ENCODE measurements at places on chromosomes 4 and X.

GRCh38 chrX:98380106-98380505, 1496.4 kb downstream of the RPA4 start:
- no peak for DNase-seq

DNA sequence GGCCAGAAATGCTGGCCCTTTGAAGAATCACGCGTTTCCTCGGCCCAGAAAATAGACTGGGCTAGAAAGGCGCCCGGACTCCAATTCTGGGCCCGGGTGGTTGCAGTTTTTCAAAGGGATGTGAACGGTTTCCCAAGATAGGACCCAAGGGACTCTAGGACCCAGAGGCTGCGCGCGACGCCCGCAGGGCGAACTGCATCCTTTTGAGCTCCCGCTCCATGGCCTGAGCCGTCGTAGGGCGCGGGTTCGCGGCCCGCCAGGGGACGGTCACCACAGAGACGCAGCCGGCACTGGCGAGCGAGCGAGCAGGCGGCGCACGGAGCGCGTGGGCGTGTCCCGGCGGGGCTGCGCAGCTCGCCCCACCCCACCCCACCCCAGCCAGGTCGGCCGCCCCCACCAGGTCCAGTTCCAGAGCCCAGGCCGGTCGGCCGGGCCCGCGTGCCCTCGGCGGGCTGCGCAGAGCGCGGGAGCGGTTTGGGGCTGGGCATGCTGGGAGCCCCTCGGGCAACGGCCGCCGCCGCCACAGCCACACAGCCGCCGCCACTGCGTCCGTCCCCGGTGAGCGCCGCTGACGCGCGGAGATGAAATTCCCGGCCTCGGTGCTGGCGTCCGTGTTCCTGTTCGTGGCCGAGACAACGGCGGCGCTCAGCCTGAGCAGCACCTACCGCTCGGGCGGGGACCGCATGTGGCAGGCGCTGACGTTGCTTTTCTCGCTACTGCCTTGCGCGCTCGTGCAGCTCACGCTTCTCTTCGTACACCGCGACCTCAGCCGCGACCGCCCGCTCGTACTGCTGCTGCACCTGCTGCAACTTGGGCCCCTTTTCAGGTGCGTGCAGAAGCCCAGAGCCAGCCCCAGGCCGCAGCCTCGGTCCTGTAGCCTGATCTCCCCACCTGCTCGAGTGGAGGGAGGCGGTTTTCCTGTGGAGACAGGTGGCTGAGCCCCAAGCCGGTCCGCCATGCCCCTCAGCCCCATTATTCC, at the start of gene XK:
Gene XK, plus strand, starts transcription at position 411 of the 979 bp plus-strand sequence. Its CDS starts 171 bp downstream, at position 582.
- DNase-seq = peak; percentile 9

DNA sequence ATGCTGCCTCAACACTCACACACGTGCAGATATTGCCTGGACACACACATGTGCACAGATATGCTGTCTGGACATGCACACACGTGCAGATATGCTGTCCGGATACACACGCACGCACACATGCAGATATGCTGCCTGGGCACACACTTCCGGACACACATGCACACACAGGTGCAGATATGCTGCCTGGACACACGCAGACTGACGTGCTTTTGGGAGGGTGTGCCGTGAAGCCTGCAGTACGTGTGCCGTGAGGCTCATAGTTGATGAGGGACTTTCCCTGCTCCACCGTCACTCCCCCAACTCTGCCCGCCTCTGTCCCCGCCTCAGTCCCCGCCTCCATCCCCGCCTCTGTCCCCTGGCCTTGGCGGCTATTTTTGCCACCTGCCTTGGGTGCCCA, 14.7 kb downstream of the FGFRL1 start:
- peak; percentile 41 for DNase-seq

- DNase-seq = peak; percentile 15
Observed at GRCh38 chrX:139290310-139290709, 240.2 kb upstream of the F9 start.

DNA sequence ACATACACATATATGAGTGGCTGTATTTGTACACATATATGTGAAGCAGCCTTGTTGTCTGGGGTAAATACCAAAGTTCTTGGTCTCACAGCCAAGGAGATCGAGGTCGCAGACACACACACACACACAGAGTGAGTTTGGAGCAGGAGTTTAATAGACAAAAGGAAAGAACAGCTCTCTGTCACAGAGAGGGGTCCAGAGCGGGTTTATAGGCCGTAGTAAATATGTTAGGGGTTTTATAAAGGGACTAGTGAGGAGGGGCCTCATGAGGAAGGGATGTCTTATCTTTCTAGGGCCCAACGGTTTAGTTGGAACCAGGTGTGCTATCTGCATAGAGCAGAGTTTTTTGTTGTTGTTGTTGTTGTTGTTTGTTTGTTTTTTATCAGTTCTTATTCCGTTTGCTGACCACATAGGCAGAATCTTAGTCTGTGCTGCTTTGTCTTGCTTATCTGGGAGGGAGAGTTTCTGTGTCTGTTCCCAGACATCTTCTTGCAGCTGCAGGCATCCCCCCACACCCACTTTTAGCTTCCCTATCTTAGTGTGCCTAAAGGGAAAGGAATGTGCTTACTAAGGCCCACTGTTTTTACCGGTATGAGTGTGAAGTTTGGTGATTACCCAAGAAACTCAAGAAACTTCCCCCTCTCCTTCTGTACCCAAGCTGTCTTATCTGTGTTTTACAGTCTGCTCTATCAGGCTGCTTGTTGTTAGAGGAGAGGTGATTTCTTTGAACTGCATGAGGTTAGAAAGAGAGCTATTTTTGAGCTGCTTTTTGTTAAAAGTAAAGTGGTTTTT, 91.9 kb downstream of the TENT5D start:
- DNase-seq = no peak

GRCh38 chr4:3657902-3658529, 108.2 kb upstream of the ADRA2C start:
- DNase-seq = no peak

DNA sequence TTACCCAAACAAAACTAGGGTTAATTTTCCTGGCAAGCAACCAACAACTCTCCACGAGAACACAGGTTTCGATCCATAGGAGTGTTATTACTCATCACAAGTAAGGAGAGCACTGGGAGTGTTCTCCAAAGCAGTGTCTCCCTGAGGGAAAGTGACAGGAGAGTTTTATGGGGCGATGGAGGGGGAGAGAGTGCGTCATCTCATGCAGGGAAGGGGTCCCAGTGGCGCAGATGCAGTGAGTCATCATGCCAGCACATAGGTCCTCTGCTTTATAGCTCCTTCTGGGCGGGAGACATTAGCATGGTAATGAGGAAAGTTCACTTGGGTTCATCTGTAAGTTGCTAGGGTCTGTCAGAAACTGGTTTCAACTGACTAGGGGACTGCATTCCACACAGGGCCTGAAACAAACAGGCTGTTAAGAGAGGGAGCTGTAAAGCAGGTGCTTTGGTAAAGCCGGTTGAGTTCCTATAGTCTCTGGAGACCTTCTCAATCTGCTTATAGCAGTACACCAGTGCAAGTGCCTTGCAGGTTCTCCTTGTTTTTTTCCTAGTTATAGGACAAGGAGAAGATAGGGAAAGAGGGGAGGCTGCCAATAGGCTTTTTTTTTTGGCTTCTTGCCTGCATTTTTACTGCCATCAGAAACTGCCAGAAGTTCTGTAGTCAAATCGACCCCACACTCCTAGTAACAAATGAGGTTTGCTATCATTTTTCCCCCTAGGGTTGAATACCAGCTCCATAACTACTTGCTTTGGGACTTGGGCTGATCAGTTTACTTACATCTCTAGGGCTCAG, 12.8 kb upstream of the BOD1L1 start:
- no peak for DNase-seq

- DNase-seq = no peak
Observed at GRCh38 chr4:181793096-181793495, 450.1 kb upstream of the TENM3 start.

GRCh38 chrX:85026170-85026569, 22.5 kb downstream of the APOOL start:
- DNase-seq = no peak

DNA sequence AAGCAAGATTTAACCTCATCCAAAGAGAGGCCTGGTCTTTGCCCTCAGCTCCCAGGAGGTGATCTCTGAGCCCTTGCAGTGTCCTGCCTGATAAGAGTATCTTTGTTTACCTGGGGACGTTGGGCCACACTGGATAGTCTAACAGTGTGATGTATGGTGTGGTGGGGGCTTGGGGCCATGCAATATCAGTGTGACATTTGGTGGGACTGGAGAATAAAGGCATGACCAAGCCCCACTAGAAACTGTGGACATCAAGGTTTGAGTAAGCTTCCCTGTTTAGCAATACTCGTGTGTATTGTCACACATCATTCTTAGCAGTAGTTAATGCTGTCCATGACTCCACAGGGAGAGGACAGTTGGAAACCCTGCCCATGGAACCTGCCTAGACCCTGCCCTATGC, 34.4 kb downstream of the BBS12 start:
- no peak for DNase-seq

- no peak for DNase-seq
Observed at GRCh38 chrX:9462456-9462855, 2.4 kb upstream of the TBL1X start.

- DNase-seq = no peak
Observed at GRCh38 chr4:117821834-117822233, 212.5 kb upstream of the NDST3 start.

DNA sequence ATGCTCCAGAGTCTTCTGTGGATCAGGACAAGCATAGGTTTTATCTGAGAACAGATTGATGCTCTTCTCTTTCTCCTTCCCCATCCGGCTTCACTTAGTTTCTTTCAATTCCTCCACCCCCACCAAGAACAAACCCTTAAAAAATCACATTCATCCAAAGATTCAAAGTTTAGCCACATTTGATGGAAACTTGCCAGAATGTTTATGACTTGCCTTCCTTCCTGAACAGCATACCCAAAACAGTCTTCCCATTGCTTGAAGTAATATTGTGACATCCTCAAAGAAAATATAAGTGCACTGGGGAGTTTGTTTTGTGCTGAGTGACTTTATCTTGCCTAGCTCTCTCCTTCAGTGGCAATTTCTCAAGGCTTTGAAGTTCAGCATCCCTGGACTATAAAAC, 83.0 kb downstream of the MAGEB17 start:
- no peak for DNase-seq

DNA sequence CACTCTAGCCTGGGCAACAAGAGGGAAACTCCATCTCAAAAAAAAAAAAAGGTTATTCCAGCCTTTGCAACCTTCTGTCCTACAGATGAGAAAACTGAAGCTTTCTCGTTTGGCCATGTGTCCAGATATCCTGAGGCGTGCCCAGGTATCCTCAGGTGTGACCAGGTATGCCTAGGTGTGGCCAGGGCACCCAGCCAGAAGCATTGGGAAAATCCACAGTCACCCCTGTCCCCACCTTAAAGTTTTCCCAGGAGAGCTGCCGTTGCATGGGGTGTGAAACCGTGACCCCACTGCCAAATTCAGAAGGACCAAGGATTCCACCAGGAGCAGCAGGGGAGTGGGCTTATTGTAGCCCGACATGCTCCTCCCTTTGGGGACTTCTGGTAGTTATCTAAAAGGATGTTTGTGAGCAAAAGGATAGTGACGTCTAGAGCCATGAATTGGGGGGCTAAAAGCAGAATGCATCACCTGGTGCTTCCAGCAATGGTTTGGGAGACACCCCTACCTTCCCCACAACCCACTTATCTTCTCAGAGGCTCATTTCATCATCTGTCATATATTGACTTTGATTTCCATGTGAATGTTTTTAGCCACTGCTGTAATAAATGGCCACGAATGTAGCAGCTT, 4.0 kb upstream of the DHRSX start:
- no peak for DNase-seq

DNA sequence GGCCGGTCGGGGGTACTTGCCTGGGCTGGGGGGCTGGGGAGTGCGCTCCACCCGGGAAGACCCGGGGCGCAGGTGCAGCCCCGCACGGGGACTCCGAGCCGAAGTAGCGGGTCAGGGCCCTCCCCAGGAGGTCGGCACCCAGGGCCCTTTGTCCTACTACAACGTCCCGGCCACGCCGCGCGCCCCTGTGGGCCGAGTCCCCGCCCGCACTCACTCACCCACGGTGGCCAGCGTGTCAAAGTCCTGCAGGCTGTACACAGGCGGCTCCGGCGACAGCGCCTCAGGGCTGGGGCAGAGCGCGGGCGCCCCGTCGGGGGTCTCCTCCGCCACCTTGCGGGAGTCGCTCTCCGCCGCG, 602 bp downstream of the PRKX start:
- DNase-seq = no peak

DNA sequence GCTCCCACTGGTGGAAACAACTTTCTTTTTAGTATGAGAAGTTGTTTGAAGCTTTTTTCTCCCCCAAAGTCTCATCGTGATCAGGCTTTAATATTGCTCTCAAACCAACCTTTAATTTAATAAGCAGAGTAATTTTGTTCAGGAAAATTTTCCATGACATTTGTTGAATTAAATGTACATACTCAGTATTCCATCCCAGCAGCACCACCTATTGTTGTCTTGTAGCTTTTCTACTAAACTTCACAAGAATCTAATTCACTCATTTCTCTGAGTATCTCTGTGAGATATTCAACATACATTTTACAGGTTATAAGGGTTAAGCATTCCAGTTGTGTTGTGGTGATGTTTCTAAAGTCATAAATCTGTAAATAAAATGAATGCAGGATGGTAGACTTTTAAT, 218.3 kb upstream of the HAND2 start:
- no peak for DNase-seq

DNA sequence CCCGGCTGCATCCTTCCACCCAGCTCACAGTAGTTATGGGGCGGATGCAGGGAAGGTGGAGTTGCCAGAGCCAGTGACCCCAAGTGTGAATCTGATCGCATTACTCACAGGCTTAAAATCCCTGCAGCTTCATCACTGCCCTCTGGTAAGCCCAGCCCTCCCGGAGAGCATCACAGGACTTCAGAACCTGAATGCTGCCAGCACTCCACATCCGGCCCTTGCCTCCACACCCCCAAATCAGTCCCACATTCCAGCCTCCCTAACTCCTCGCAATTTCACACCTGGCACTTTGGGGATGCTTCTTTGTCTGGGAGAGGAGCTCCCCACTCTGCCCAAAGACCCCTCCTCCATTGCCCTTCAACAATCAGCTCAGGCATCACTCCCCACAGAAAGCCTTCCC, 15.6 kb downstream of the RASL11B start:
- DNase-seq = no peak

DNA sequence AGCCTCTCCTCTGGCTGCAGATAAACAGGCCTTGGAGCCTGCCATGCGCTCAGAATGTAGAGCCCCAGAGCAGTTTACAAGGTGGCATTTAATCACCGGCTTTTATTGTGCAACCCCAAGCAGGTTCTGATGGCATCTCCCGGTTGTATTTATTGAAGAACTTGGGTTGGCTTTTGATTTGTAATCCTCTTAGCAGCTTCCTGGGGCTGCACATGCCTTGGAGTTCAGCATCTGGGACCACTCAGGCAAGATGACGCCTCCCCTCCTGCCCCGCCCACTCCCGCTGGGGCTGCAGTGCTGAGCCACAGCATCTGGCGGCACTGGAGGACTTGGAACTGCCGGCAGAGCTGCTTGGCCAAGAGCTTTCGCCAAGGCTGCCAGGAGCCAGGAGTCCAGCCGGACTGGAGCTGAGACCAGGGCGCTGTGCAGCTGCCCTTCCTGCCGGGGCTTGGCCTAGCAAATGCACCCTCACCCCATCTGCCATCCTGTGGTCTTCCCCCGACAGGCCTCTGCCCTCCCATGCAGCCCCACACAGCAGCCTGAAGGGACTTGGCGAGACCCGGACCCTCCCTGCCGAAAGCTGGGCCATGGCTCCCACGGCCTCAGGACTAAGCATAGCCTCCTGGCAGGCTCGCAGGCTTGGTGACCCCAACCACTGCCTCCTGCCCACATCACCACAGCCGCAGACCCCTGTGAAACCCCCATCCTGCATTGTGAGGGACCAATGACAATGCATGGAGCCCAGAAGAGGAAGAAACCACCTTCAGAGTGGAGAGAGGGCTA, 5.4 kb downstream of the HTRA3 start:
- no peak for DNase-seq

- no peak for DNase-seq
Observed at GRCh38 chrX:110012818-110013485, 10.0 kb downstream of the TMEM164 start.
